ENCODE measurements at places on chromosomes 13 and 19.
A peak's percentile ranks its signal among the peaks of the same experiment; 100 is the strongest.

DNA sequence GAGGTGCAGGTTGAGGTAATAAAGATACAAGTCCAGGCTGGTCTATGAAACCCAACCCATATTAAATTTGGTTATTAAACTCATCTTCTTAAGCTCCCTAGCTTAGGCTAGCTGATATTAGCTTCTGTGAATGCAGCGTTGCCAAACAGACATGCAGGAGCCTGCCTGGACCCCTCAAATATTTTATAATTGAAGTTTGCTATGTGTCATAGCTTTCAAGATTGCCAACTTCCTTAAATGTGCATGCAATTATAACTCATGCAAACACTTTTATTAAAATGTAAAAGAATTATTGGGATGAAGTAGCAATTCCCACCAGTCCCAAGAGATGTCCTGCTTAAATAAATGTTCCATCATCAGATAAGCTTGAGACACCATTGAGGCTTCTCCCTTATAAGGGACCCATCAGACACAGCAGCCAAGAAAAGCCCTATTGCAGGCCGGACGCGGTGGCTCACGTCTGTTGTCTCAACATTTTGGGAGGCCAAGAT is 51.3 kb downstream of the MBNL2 start:
- no peak for DNase-seq

- DNase-seq: no peak
Observed at GRCh38 chr13:43003010-43003409, 11.0 kb upstream of the EPSTI1 start.

DNA sequence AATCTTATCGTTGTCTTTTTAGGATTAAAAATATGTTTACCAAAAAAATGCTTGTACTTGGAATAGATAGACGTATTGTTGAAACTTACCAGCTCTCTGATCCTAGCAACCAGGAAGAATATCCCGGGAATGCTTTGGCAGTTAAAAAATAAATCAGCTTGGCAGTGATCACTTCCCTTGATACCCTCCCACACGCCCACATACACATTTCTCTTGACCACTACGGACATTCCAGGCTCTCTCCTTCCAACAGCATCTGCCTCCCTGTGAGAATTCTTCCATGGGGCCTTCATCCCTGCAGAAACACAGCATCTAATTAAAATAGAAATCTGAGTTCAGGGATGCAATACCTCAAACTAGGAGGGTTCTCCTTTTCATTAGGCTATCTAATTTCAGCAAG is 57.9 kb downstream of the THSD1 start:
- DNase-seq: no peak

GRCh38 chr13:42396901-42397655 is 125.1 kb downstream of the AKAP11 start:
- no peak for DNase-seq

DNA sequence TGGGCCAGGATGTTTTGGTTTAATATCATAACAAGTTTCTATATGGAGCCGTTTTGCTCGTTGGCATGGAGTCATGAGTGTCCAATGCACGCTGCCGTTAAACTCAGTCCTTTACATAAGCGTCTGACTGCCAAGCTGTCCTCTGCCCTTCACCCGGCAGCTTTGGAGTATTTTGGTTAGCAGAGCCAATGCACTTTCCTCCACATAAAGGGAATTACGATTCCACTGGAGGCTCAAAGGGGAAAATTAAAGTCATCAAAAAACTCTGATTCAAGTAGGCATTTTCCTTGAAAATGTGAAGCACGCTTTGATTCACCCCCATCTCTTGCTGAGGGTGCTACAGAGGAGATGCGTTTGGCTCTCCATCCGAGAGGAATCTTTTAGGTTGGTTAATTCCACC is 144.4 kb upstream of the ARGLU1 start:
- DNase-seq: no peak

DNA sequence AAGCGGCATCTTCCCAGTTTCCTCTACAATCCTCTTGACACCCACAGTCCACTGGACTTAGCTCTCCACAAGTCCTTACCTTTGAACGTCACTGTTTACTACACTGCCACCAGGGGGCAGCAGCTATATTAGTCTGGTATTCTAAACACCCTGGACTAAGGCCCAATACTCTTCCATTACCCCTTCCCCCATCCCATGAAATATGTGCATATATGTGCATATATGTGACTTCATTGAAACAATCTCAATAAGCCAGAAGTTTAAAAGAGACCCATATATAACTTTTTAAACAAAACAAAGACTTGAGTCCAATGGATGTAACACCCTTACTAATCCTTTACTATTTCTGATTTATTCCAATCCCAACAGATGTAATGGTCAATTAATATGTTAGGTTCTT is 15.5 kb downstream of the GGACT start:
- DNase-seq: peak; percentile 24

- no peak for DNase-seq
Observed at GRCh38 chr13:31649766-31650165, 89.6 kb upstream of the RXFP2 start.

DNA sequence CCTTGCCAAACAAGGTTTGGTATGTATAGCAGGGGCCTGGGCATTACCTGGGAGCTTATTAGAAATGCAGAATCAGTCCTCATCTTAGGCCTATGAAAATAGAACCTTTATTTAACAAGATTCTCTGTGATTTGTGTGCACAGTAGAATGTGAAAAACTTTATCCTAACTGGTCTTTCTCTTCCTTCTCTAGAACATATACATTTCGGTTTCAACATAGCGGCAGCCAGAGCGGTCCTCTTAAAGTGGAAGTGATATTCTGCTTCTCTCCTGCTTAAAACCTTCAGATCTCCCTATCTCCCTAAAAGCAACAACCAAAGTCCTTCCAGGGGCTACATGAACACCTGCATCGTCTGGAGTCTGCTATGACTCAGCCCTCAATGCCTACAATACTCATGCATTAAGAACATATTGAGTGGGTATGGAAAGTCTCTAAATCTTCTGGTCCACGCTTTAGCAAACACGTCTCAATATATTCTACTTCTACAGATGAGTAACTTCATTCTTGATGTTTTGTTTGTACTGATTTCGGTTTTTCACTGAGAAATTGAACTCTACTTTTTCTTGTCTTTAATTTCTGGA is 84.5 kb downstream of the SPRY2 start:
- no peak for DNase-seq

- DNase-seq: no peak
Observed at GRCh38 chr19:49506575-49507105, 5.8 kb upstream of the FCGRT start.

GRCh38 chr13:21606796-21607195 is 2.8 kb upstream of the MICU2 start:
- DNase-seq: no peak

DNA sequence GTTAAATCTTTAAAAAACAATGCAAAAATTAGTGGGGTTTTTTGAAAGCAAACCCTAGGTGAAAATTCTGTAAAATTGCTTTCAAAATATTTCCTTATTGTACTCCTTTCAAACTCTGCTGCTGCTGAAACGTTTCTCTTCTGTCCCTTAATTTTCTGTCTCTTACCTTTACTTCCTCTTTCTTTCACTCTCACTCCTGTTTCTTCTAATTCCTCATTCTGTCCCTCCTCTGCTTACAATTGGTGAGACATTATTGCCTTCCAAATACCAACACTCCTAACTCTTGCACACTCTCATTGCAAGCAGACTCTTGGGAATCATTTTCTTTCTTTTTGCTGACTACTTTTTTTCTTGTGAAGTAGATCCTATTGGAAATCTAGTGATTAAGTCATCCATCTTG is 685.6 kb upstream of the SLITRK1 start:
- no peak for DNase-seq

GRCh38 chr19:13085666-13086065 is 17.0 kb downstream of the LYL1 start:
- DNase-seq: no peak

DNA sequence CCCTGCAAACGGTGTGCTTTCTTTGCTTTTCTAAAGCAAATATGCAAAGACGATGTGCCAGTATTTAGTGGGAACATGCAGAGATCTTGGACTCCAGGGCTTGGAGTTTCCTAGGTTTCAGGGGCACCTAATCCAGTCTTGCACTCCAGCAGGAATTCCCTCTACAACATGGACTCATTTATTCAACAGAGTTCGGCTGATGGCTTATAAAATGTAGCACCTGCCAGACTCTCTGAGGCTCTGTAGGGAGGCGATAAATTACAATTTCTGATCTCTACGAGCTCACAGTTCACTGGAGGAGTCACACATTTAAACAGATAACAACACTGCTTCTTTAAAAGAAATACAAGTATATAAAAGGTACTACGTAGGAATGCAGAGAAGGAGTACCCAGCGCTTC is 143.7 kb downstream of the FGF9 start:
- no peak for DNase-seq

GRCh38 chr13:44125943-44126469 is 246.3 kb downstream of the LACC1 start:
- DNase-seq: no peak

GRCh38 chr13:82165396-82166174 is 1716.7 kb downstream of the SLITRK1 start:
- DNase-seq: no peak

DNA sequence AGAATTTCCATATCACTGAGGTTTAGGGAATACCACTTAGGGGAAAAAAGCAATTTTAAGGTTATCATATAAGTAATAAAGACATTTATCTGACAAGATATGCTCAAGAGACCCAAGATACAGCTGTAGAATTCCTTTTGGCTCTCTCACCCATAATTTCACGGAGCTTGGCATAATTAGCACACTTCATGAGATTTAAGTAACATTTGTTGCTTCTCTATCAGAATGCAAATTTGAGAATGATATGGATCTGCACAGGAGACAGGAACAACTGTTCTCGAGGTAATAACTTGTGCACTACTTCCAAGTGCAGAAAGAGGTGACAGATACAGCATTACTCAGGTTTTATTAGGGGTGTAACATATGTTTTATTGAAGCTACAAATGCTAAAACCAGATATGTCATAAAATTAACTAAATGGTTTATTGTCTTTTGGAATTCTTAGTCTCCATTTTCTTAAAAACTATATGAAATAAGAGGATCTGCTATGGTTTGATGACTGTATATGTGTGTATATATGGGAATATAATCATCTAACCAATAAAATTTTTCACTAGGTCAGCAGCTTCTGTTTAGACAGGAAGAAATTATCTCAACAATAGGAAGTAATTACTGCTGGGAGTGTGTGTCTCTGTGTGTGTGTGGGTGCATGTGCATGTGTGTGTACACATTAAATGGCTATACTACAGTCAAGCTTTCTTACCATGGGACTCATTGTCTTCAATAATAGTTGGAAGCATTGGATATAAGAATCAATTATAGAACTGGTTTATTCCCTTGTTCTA is 401.3 kb downstream of the PCDH17 start:
- no peak for DNase-seq

DNA sequence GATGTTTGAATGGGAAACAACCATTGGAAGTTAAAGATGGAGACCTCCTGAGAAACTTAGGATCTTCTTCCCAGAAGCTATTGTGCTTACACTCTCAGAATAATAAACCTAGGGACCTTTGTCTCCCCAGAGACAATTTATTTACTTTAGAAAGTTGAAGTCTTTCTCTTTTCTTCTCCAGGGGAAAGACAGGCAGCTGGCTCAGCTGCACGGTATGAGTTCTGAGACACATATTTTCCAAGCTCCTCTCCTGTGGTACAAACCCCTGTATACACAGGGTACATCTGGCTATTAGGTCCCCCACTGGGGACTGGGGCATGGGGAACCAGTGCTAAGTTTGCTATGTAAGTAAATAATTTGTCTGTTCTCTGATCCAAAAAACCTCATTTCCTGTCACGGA is 67.5 kb upstream of the POSTN start:
- DNase-seq: no peak

- DNase-seq: no peak
Observed at GRCh38 chr19:6209233-6209632, 70.5 kb downstream of the MLLT1 start.

Data from NCI-H2081 treated with DMSO at 0.1 percent for 48 hours (cell line).